ENCODE measurements at places on chromosomes 2 and 18. TPM values are rescaled to one million over a fixed set of nuclear protein-coding genes. Genes with fewer than 3 reads are reported as not detected.

Gene ATF2
- total RNA-seq = 42.5 TPM

Gene HOXD8
- 13.9 TPM for total RNA-seq

Gene SULT1C4
- not detected for total RNA-seq

Gene IL1R2
- total RNA-seq = 1.2 TPM

Gene COL6A3
- total RNA-seq = 0.17 TPM

Gene DCDC2C
- total RNA-seq = not detected

Gene AKAIN1
- not detected for total RNA-seq

Gene WIPF1
- 2.3 TPM for total RNA-seq

Gene LAMA1
- 222 TPM for total RNA-seq

Gene EDAR
- total RNA-seq = not detected
